ENCODE measurements at places on chromosomes 13 and 19.
A peak's percentile ranks its signal among the peaks of the same experiment; 100 is the strongest.

GRCh38 chr19:3248728-3249326, 24.4 kb downstream of the CELF5 start:
- no peak for DNase-seq

- no peak for DNase-seq
Measured at GRCh38 chr13:91816263-91816807, 417.9 kb downstream of the GPC5 start.

GRCh38 chr13:23159760-23160637, 20.8 kb upstream of the SGCG start:
- DNase-seq: no peak

DNA sequence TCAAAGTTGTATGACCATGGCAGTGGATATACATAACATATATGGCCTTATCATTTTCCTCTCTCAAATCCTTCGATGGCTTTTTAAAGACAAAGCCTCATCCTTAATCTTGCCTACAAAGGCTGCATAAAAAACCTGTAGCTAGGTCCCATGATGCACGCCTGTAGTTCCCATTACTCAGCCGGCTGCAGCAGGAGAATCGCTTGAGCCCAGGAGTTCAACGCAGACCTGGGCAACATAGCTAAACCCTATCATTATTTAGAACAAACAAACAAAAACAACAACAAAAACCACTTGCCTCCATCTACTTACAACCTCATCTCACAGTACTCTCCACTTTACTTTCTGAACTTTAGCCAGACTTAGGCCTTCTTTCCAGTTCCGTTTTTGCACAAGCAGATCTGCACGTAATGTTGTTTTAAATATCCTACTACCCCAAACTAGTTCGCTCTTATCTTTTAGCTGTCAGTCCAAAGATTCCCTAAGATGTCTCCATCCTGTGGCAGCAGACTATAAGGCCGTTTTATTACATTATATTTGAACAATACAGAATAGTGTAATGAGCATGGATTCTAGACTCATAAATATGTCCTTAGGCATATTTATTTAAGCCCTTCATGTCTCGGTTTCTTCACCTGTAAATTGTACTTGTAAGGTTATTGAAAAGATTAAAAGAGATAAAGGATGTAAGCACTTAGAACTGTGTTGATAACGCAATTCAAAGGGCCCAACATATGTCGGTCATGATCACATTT, 969 bp upstream of the POMP start:
- DNase-seq: no peak

DNA sequence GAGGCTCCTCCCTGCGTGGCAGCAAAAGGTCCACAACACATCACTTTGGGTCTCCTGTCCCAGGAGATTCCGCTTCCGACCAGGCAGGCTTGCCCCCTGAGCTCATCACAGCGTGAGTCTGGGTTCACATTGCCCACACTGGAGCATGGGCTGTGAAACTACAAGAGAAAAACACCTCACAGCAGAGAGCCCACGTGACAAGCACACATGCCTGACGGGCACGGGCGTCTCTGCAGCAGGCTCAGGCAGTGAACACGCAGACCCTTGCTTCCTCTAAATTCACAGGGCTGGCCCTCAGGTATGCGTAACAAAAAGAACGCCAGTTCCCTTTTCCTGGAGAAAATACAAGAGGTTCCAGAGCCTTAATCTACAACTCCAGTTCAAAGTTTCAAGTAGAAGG, 41.9 kb downstream of the RASA3 start:
- DNase-seq: no peak

- peak; percentile 77 for DNase-seq
Measured at GRCh38 chr19:13842291-13843103, 34.4 kb upstream of the NANOS3 start.

GRCh38 chr13:100434010-100434763, 154.4 kb downstream of the GGACT start:
- DNase-seq: no peak

DNA sequence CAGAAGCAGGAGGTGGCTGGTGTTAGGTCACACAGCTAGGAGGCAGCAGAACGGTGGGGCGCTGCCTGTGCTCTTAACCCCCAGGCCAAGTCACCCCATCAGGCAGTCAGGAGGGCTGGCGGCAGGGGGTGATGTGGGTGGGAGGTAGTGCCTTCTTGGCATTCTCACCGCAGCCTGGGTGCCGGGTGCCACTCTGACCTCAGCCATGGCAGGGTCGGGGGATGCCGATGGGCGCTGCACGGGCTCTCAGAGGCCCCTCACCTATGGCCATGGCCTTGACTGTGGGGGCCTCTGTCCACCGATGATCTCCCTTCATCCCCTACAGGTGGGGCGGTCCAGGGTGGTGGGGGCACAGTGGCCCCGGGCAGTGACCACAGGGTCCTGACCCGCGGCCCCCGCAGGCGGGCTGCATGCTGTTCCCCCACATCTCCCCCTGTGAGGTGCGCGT, 5.6 kb downstream of the PTOV1 start:
- peak; percentile 1 for DNase-seq

DNA sequence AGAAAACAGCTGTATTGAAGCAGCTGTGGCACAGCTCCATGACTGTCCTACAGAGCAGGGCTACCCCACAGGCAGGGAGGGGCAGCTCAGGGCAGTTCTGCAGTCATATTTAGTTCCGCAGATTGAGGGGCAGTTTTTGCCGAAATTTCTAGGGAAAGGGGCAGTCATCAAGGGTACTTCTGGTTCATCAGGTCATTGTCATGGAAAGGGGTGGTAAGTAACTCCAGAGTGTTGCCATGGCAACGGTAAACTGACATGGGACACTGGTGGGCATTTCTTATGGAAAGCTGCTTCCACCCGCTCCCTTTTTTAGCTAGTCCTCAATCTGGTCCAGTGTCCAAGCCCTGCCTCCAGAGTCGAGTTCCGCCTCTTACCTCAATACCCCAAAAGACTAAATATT, 702.8 kb downstream of the LIG4 start:
- DNase-seq: no peak

- DNase-seq: no peak
Measured at GRCh38 chr13:112641456-112642089, 48.3 kb upstream of the ATP11A start.

- no peak for DNase-seq
Measured at GRCh38 chr13:106489849-106490568, 45.5 kb downstream of the EFNB2 start.

GRCh38 chr19:47095476-47096099, 18.0 kb downstream of the ZC3H4 start:
- peak; percentile 27 for DNase-seq

GRCh38 chr13:114161644-114162532, 17.2 kb upstream of the CFAP97D2 start:
- DNase-seq: peak; percentile 78

DNA sequence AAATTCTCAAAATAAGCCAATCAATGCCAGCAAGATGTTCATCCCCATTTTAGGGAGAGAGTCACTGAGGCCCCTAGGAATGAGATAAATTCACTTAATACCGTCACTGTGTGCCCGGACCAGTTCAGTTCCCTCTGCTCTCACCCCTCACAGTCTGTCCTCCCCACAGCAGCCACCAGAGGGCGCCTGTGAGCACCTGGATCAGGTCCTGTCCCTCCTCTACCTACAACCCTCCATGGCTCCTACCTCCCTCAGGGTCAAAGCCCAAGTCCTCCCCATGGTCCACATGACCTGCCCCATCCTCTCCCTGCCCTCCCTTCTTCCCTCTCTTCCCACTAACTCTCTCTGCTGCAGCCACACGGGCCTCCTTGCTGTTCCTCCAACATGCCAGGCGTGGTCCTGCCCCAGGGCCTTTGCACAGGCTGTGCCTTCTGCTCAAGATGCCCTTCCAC, 42.0 kb upstream of the NFIC start:
- peak; percentile 73 for DNase-seq

DNA sequence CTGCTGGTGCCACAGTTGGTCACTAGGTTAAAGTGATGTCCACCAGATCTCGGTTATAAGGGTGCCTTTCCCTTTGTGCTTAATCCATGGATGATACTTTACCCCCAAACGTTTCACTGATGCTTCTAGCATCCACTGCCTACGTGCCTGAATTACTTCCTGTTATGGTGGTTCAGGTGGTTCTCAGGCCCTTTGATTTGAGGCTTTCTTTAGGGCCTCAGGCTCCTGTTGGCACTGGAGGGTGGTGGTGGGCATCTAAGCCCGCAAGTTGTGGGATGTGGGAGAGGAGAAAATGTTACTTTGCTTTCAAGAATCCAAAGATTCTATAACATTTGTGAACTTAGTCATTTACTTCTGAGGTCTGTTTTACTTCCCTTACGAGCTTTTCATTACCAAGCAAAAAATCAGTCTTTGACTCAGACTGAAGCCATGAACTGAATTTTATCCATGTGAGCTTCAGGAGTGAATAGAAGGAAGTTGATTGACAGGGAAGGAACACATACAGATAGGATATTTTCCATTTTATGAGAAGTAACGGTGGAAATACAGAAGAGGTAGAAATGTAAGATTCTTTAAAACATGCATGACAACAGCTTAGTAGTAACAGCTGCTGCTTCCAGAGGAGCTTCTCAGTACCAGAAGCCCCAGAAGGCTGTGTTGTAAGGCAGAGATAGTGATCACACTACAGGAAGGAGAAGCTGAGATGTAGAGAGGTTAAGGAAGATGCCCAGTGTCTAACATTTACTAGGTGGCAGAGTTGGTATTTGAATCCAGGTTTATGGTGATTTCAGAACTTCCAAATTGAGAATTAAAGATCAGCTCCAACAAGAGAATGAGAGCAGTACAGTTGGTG, 65.0 kb downstream of the ARHGEF7 start:
- DNase-seq: no peak

DNA sequence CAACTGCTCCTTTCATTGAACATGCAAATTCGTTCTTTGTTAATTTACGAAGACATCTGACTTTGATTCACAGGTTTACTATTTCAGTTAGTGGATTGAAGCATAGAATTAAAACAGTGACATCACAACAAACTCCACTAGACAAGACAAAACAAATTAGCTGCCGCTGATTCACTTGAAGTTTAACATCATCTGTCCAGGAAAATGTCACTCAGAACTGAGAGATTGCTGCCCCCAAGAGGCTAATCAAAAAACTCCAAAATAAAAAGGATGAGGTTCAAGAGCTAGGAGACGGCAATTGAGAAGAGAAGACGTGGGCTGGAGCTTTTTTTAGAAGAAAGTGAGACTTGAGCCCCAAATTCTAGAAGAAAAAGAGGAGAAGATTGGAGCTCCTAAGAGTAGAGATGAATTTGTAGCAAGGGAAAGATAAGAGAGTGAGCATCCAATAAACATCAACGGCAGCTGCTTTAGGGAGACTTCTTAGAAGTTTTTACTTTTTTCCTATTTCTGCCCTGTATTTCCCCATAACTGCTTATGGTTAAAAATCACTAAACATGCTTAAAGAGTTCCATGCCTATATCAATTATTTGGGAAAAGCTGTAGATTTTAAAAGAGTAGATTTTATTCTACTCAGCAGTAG, 40.8 kb upstream of the TPP2 start:
- no peak for DNase-seq

DNA sequence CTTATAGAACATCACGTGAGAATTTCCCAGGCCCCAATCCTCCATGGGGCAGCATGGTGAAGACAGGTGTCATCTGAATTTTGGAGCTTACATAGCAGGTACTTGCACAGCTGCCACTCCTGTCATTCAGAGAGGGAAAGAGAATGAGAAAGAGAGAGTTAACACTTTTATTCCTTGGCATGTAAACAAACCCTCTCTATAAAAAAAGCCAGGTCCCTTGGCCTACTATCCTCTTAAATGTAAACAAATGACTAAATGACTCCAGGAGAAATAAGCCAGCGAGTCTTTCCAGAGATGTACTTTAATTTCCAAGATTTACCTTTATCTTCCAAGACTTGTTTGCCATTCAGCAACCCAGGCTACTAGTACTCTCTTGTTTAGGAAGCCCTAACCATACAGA, 195.3 kb upstream of the HTR2A start:
- DNase-seq: no peak

GRCh38 chr13:75770164-75770563, 134.0 kb downstream of the LMO7 start:
- no peak for DNase-seq

DNA sequence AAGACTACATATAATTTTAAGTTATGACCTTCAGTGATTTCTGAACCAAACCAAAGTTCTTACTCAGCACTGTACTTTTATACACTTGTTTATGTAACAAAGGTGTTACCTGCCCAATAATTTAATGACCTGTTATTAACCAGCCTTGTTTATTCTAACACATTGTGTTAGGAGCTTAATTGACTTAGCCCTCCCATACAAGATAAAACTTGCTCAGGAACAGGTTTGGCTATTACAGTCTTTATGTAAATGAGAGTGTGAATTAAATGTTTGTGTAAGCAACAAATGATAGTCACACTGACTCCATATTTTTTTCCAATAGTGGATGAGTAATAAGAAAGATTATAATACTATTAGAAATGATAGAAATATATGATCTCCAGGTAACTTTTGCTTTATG, 51.8 kb upstream of the MYCBP2 start:
- no peak for DNase-seq

GRCh38 chr13:39590466-39591036, 12.4 kb downstream of the LHFPL6 start:
- no peak for DNase-seq

DNA sequence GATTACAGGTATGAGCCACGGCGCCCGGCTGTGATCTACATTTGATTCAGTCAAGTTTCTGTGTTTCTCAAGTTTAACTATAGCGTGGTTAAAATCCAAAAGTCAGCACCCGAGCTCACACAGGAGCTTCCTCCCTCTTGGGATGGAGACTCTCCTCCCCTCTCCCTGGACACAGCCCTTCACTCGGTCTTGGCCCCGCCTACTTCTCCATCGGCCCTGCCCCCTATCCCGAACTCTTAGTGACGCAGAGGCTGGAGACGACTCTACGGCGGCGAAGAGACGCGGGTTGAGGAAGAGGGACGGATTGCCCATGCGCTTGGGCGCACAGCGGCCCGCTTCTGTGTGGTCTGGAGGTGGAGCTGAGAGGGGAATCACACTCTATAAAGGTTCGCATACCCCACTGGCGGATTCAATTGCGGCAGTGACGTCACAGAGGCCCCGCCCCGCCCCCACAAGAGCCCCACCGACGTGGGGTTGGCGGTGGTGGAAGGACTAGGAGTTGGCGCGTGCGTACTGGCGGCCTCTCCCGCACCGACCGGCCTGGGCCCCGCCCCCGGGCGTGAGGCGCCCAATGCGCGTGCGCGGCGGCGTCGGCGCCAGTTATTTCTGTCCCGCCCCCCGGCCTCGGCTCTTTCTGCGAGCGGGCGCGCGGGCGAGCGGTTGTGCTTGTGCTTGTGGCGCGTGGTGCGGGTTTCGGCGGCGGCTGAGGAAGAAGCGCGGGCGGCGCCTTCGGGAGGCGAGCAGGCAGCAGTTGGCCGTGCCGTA, at the start of gene TRIM28:
TRIM28 (plus strand) TSS at position 239 of the 765 bp plus-strand sequence. CDS start 694 bp downstream, outside the sequence.
- DNase-seq: peak; percentile 100

- peak; percentile 6 for DNase-seq
Measured at GRCh38 chr19:48271531-48272151, 1.8 kb downstream of the ZNF114 start.

GRCh38 chr19:49151267-49152118, 3.7 kb downstream of the HRC start:
- peak; percentile 23 for DNase-seq

GRCh38 chr19:757811-758668, 7.1 kb downstream of the MISP start:
- no peak for DNase-seq

DNA sequence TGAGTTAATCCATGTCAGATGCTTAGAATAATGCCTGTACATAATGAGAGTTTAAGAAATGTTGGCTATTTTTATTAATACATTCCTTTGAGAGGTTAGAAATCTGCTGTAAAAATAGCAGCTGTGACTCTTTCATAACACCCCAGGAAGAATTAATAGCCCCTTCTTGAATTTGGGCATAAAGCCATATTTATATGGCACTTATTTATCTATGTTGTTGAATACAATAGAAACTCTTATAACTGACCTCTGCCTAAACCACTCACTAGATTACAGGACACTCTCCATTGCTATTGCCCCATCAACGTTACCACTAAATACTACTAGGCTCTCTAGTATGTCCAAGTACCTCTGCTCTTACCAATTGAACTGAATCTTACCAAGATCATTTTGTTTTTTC, 16.3 kb downstream of the NEK5 start:
- no peak for DNase-seq
